ENCODE measurements at places on chromosomes 1 and 21.
A peak's percentile ranks its signal among the peaks of the same experiment; 100 is the strongest.

DNA sequence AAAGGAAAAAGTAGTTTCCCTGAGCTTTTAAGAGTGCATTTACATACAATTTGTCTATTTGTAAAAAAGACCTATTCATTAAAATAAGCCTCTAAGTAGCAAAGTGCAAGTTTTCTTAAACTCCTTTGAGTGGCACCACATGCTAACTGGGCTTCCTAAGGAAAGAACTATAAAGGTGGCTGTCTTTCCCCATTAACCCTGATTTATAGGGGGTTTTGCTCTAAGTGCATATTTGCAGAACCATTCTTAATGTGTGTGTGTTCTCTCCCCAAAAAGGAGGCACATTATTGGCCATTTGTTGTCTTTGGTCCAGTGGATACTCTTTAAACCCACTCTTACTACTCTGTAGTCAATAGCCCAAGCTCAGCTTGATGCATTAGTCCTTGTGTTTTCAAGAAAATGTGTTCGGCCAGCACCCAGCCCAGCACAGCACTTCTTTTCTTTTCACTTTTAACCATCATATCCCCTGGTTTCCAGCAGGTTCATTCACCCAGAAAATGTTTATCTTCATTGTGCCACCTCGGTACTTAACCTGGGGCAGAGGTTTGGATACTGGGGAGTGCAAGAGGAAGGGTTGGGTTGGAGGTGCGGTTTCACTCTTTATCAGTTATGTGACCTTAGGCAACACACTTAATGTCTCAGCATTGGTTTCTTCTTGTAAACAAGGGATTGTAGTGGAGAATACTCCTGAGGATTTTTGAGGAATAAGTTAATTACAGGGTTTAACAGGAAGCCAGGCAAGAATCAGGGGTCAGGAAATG is 161.9 kb upstream of the UBE2U start:
- DNase-seq, result no peak

- DNase-seq, result no peak
Observed at GRCh38 chr1:93519199-93519829, 71.4 kb downstream of the FNBP1L start.

DNA sequence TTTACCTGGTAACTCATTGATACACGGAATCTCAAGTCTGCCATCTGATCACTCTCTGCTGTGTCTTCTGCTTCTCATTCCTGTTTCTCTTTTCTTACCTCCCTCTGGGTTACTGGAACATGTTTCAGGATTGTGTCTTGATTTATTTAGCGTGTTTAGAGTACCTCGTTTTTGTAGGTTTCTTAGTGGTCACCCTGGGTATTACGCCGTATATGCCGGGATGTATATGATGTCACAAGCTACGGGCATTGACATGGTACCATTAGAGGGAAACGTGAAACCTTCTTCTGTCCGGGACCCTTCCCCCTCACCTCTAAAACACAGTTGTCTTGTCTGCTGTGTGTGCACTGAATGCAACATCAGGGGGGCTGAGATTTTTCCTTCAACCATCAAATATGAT is 2.8 kb downstream of the ACTRT2 start:
- DNase-seq, result no peak

- no peak for DNase-seq
Observed at GRCh38 chr1:35857830-35858229, 25.2 kb upstream of the AGO1 start.

DNA sequence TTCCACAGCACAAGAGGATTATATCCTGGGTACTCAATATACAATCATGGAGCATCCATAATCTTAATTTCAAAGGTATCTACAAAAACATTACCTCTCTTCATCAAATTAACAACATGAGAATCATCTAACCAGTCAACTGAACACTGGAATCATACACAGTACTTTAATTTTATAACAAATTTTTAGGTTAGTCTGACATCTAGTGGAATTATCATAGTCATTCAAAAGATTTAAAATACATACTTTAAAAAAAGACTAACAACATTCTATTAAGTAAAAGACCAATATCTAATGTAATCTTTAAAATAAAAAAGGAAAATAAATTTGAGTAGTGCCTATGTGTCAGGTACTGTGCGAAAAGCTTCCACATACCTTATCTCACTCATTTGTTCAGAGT is 16.8 kb upstream of the SH3GLB1 start:
- DNase-seq, result no peak

- DNase-seq, result no peak
Observed at GRCh38 chr1:21175670-21176581, 771 bp downstream of the EIF4G3 start.

- DNase-seq, result no peak
Observed at GRCh38 chr1:32357614-32358013, 4.7 kb downstream of the FAM229A start.

DNA sequence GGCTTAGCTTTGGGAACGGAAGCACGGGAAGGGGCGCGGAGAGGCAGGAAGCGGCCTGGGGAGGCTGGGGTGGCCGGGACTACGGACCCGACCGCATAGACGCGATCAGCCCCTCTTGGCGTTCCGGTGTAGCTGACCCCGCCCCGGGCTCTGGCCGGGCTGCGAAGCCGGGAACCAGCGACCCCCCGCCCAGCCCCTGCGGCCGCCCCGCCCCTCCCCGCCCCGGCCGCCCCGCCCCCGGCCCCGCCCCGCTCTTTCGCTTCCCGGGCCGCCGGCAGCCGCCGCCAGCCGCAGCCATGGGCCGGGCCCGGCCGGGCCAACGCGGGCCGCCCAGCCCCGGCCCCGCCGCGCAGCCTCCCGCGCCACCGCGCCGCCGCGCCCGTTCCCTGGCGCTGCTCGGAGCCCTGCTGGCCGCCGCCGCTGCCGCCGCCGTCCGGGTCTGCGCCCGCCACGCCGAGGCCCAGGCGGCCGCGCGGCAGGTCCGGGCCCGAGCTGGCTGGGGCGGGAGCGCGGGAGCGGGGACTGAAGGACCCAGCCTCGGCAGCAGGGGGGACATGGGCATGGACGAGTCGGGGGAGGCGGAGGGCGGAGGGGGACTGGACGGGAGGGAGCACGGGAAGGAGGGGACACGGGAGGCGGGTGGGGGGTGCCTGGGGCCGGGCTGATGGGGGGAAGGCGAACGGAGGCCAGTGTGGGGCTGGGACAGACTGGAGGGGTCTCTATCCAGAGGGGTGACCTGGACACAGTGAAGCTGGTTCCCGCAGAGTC is at the start of gene SELENON:
Gene SELENON (plus strand): TSS at position 259 of the 768 bp plus-strand sequence. CDS start 38 bp downstream, at position 297.
- peak; percentile 71 for DNase-seq

- DNase-seq, result no peak
Observed at GRCh38 chr1:244960904-244961303, 96.6 kb upstream of the HNRNPU start.

- DNase-seq, result peak; percentile 82
Observed at GRCh38 chr1:59926381-59927123, at the start of gene CYP2J2. Gene CYP2J2, minus strand, starts transcription at chr1:59926773. Its CDS starts 27 bp downstream, at chr1:59926746.

GRCh38 chr21:34039678-34040382 is 33.5 kb upstream of the MRPS6 start:
- peak; percentile 28 for DNase-seq

DNA sequence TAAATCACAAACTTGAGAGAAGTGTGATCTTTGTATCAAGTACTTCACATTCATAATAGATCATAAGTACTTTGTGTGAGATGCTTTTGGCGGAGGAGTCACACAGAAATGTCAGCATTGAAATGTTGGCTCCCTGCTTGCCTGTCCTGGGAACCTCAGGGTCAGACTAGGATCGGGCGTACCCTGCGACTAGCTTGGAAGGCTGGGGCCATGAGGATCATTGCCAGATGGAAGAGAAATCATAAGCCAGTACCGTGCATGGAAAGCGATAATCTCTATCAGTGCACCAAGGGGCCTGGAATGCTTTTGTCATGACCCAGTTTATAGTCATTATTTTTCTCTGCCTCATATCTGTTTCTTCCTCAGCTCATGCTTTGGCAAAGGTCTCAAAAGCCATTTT is 35.5 kb downstream of the MTR start:
- DNase-seq, result no peak

DNA sequence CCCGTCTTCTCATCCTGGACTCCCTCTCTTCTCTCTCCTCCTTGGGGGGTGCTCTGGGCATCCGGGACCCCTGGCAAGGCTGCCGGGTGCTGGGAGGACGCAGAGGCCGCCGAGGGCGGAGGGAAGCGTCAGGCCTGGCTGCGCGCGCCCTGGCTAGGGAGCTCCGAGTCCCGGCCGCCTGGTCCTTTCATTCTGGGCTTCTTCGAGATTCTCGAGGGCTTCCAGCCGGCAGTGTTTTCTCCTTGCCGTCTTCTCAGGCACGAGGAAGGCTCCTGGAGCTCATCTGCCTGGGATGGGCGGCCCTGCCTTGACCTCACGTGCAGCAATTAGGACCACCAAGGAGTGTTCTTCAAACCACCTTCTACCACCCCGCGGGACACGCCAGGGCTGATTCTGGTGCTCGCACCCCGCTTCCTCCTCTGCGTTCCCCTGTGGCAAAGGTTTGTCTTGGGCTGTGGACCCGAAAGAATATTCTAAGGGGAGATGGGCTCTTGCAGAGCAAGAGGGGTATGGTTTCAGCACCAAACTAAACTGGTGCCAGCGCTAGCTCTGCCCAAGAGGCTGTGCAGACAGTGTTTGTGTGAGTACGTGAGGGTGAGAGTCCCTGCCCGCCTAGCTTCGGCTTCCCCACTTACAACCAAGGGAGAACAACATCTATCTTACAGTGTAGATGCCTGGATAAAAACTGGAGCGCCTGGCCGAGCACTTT is 36.5 kb downstream of the PIK3CD start:
- DNase-seq, result peak; percentile 27

- DNase-seq, result no peak
Observed at GRCh38 chr1:153546796-153547559, 1.4 kb upstream of the S100A4 start.

DNA sequence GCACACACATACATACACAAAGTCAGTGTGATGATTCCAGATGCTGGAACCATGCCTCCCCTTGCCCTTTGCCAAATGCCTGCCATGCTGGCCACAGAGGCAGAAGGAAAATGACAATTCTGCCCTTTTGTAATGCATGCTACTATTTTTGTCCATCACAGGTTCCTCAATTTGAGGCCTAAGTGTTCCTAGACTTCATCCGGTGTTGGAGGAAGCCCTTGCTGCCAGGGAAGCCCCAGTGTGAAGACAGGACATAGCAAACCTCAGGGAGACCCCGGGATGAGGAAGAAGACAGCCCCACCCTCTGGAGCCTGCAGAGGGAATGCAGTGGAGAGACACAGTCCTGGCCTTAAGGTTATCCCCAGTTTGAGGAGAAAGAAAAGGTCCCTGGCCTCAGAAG is 14.4 kb downstream of the PRR9 start:
- no peak for DNase-seq

DNA sequence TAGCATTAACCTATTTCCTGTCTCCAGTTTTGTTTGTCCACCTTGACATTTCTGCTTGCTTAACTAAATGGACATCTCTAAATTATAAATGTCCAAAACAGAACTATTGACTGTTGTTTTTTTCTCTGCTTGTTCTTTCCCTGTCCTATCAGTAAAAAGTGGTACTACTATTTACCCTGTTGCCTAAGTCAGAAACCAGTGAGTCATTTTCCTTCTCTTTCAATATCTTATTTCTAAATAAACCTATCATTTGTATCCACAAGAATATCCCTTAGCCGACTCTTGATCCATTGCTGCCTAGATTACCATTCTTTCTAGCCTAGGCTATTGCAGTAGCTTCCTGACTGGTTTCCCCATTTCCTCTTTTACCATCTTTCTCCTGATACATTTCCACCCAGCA is 22.5 kb downstream of the MIER1 start:
- no peak for DNase-seq

DNA sequence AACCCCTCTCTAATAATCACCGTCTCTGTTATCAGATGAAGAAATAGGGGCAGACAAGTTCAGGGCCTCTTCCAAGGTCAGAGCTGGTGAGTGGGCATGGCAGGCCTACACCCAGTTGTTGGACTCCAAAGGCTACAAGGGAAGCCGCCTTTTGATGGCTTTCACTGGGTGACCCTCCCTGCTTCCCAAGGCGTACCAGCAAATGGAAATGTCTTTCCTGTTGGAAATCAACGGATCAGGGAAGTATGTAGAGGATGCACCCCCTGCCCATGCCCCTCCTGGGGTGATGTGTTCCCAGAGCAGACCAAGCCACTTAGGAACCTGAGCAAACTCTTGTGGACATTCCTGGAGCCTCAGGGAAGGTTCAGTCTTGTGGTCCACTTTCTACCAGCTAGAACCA is 47.4 kb downstream of the LGR6 start:
- DNase-seq, result no peak

GRCh38 chr1:14707531-14708445 is 109.3 kb downstream of the KAZN start:
- DNase-seq, result no peak

DNA sequence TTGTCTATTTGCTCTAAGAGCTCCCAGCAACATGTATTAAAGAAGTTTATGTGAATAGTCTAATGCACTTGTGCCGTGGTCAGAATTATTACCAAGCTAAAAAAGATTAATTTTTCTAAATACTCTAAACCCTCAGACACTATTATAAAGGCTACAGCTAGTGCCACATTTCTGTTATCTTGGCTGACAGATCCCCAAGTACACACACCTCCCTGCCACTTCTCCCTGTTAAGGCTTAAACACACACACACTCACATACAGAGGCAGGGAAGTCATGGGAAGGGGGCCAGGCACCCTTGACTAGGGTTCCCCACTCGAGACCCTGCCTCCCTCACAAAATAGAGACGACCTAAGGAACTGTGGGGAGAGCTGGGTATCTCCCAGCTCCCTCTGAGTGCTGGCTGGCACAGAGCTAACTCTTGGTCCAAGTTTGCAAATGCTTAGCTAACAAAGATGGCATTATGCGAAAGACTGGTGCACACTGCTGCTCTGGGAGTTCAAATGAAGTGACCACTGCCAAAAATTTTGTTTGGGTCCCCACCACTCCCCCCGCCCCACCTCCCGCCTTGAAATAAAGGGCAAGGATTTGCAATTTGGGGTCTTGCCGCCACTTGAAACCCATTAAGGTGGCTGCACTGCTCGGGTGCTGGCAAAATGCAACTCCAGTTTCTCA is 9.8 kb downstream of the SSBP3 start:
- DNase-seq, result no peak

- no peak for DNase-seq
Observed at GRCh38 chr1:161999301-162000052, 24.2 kb downstream of the OLFML2B start.

- no peak for DNase-seq
Observed at GRCh38 chr1:147561472-147561840, 20.2 kb downstream of the BCL9 start.

Measured in HEK293T (cell line).